ENCODE measurements at places on chromosomes 7 and 10.

DNA sequence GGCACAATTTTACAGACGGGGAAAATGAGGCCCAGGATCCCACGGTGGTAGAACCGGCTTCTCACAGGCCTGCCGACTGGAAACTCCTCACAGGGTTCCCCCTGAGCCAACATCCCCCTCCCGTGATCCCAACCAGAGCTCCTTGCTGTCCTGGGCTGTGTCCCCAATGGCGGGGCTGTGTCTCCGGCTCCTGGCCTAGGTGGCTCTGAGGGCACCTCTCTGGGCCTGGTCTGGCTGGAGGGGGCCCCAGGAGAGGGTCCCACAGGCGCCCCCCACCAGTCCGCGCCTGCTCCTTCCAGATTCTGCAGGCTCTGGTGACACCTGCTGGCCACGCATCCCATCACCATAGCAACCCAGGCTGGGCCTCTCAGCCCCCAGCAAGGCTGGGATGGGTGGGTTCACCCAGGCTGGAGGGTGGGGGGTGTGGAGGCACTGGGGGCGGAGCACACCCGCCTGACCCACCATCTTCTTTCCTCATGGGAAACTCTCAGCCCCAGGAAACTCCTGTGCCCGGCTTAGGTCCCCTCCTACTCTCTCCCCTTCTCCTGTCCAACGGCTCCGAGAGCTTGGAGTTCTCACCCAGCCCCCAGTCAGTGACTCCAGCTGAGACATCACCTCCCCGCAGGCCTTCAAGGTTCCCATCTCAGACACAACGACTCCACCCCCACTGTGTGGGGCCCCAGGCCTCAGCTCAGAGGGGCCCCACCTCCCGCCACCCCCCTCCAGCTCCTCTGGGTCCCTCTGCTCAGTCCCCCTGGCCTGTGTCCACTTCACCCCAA is 27.1 kb upstream of the TNRC18 start:
- DNase-seq, result no peak

GRCh38 chr7:74371381-74372341 is 82.0 kb upstream of the GTF2IRD1 start:
- no peak for DNase-seq

DNA sequence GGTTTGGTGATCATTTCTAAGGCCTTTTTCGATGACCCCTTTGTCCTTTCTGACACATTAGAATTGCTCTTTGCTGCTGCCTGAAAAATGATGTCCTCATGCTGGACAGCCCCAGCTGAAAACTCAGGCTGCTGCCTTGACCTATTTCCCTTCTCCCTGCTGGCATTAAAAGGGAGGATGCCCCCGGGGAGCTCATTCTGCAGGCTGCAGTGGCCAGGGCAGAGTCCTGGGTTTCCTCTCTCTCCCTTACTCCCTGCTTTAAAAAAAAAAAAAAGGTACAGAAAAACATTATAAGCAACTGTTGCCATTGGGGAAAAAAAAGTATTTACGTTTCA is 35.4 kb downstream of the LRRC4 start:
- no peak for DNase-seq

GRCh38 chr7:189719-190118 is 2.7 kb upstream of the FAM20C start:
- DNase-seq, result no peak

- DNase-seq, result no peak
Measured at GRCh38 chr7:156172638-156173037, 360.4 kb upstream of the SHH start.

DNA sequence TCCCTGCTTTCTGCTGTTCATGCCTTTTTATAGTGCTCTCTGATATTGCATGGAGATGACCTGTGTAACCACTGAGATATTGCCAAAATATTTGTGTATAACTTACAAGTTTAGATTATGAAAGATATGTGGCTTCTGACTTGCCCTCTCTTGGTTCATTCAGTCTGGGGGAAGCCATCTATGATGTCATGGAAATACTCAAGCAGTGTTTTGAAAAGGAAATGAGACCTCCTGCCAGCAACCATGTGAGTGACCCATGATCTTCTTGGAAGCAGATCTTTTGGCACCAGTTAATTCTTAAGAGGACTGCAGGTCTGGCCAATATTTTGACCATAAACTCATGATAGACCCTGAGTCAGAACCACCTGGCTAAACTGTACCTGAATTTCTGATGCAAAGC is 183.0 kb downstream of the THSD7A start:
- no peak for DNase-seq

DNA sequence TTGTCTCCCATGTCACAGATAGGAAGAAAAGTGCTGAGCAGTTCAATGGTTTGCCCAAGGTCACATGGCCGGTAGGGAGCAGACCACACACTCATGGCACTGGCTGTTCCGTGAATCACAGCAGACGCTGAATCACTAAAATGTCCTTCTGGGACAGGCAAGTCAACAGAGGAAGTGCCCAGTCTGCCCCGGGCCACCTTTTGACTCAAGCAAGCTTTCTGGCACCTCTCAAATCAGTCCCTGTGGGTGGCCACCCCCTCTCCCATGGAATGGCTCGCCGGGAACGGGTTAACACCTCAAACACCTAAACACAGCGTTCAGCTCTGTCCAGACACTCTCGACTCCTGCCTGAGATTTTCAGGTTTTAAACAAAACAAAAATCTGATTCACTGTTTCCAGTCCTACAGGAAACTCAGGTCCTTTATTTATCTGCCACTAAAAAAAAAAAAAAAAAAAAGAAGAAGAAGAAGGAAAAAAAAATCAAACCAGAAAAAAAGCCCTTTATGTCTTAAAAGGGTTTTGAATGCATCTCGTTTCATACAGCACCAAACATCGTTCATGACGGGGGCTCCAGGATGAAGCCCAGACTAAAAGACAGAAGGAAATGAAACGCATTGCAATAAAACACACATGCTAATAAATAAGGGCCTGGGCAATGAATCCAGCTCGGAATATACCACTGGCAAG is 15.5 kb downstream of the CARD11 start:
- DNase-seq, result no peak

Data from NCI-H1048 (cell line).